Fibroblast of mammary gland (primary cell): ENCODE measurements at places on chromosomes 2 and 18.
A peak's percentile ranks its signal among the peaks of the same experiment; 100 is the strongest.

- no peak for DNase-seq
Observed at GRCh38 chr2:147888680-147889079, 43.9 kb downstream of the ACVR2A start.

DNA sequence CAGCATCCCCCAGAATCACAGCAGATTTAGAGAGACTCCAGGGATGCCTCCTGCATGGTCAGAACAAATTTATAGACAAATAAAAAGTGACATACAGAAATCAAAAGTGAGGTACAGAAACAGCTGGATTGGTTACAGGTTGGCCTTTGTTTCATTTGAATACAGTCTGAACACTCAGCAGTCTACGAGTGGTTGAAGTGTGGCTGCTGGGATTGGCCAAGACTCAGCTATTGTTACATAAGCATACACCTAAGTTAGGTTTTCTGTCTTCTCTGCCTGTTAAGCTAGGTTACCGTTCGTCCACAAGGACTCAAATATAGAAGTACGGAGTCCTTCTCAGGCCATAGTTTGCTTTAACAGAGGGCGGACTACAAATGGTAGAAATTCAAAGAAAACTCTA, 262.4 kb upstream of the SLC14A2 start:
- no peak for DNase-seq

DNA sequence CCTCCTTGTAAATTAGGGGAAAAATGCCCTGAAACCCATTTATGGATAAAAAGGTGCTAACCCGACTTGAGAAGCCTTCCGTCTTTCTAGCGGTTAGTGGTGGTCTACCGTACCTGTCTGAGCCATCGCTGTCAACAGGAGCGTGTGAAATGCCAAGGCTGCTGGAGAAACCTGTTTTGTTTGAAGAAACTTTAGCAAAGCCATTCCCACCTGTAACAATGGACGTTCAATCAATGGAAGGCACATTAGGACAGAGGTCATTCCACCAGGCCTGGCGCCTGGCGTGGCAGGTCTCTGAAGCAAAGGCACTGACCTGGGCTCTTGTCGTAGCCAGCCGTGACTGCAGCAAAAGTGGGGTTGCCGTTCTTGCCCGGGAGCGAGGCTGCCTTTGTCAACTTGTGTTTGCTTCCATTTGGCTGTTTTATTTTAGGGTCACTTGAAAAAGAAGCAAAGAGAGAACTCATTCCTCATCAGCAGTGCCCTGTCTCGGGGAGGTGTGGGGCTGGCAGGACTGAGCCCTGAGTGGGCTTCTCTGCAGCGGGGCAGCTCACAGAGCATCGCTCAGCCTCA, 47.2 kb downstream of the ZAP70 start:
- DNase-seq = no peak

DNA sequence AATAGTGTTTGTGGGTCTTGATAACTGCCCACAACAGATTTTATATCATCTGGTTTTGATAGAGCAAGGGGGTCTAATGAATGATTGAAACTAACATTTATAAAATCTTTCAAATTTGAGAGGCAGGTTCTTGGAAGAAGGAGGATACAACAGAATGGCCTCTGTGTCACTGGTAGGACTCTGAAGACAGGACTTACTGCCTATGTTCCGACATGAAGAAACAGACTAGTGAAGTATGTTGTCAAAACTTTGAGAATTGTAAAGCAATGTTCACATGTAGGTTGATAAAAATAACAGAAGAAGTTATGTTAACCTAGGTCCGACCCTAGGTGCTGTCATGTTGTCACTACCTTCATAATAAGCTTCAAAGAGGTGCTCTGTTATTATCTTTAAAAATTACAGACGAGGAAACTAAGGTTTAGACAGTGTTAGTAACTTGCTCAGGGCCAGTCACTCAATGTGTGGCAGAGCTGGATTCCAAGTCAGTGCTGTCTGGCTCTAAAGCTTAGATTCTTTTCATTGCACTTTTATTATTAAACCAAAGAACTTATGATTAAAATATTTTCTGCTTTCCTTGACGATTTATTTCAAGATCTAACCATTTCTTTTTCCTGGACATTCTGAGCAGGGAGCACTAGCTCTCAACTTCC, 146.2 kb downstream of the RPIA start:
- no peak for DNase-seq

DNA sequence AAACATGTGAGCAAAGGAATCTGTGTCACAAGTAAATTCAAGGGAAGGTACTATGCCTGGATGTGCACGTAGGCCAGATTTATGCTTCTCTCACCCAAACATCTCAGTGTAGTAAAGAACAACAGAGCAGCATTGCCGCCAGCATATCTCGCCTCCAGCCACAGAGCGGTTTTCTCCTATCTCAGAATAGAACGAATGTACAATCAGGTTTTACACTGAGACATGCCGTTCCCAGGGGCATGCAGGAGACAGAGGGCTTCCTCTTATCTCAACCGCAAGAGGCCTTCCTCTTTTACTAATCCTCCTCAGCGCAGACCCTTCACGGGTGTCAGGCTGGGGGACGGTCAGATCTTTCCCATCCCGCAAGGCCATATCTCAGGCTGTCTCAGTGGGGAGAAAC, 175.3 kb downstream of the RPIA start:
- DNase-seq = no peak

GRCh38 chr2:56170504-56170903, 13.3 kb upstream of the CCDC85A start:
- DNase-seq = peak; percentile 10

DNA sequence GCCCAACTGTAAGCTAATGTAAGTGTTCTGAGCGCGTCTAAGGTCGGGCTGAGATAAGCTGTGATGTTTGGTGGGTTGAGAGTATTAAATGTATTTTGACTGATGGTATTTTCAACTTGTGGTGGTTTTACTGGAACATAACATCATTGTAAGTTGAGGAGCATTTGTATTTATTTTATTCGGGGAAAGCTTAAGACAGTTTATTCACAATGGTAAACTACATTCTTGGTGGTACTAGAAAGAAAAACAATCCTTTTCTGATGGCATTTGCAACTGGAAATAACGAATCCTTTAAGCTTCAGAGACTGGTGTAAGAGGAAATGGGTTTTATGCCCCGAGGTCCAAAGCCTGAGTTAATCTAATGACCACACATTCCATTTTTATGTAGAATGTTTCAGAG, 283.3 kb upstream of the NETO1 start:
- no peak for DNase-seq

DNA sequence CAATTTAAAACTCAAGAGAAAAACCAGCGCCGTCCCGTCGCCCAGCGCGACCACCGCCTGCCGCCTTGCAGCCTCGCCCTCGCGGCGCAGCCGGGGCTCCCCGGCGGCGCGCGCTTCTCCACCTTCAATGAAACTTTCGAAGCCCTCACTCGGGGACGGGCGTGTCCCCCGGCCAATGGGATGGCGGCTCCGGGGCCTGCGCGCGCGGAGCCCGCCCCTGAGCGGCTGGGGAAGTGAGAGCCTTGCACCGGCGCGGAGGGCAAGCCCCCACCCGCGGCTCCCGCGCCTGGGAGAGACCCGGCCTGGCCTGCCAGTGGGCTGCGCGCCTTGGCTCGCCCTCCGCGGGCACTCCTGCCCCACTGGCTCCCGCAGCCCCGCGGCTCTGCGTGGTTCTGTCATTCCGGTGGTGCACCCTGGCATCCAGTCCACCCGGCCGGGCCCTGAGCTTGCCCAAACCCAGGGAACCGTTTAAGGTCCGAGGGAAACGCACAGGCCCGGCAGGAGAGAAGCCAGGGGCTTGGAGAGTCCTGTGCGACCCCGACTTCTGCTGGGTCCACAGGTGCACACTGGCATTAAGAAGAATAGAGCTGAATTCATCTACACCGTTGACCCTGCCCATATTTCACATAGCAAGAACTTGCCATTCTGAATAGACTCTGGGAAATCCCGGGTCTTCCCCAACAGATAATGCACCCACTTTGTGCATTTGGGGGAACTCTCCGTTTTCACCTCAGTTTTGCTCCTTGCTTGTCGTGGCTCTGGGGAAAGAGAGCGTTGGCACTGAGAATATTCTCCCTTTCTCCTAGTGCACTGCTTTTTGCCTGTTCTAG, at the start of gene PIEZO2:
PIEZO2 (minus strand) TSS at position 129 of the 830 bp plus-strand sequence. CDS start 981 bp downstream, outside the sequence.
- peak; percentile 12 for DNase-seq

DNA sequence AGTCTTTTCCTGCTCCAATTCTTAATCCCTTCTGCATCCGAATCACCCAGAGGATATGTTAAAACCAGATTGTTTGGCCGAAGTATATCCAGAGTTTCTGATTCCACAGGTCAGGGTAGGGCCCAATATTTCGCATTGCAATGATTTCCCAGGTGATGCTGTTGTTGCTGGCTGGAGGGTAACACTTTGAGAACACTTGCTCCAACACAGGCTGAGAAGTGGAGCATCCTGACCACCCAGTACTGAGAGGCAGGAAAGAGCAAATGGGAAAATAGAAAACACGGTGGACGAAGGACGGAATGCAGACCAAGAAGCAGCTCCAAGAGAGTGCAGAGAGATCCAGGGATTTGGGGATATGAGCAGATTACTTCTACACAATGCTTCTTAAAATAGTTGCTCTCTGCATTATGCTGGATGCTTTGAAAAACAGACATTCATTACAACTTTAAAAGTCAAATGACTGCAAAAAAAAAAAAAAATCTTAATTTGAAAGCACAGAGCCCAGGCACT, 362.2 kb upstream of the SLC14A2 start:
- DNase-seq = no peak

- peak; percentile 60 for DNase-seq
Observed at GRCh38 chr18:59536166-59536565, 161.1 kb downstream of the CCBE1 start.

DNA sequence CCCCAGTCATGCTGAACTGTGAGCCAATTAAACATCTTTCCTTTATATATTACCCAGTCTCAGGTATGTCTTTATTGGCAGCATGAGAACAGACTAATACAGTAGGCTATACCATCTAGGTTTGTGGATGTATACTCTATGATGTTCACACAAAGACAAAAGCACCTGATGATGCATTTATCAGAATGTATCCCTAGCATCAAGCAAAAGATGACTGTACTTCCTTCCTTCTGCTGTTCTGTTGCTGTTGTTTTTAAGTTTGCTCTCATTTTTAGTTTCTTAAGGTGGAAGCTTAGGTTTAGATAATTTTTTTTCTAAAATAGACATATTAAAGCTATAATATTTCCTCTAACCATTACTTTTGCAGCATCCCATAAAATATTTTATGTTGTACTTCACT, 12.4 kb downstream of the ZSCAN30 start:
- no peak for DNase-seq

GRCh38 chr2:100257939-100258338, 64.4 kb downstream of the LONRF2 start:
- no peak for DNase-seq

GRCh38 chr2:49839818-49840217, 685.5 kb upstream of the FSHR start:
- no peak for DNase-seq

- DNase-seq = no peak
Observed at GRCh38 chr2:98693477-98693876, 37.5 kb downstream of the MGAT4A start.

GRCh38 chr2:30185178-30185577, 38.4 kb downstream of the YPEL5 start:
- DNase-seq = peak; percentile 82
